ENCODE measurements at places on chromosomes 7 and 10.

GRCh38 chr7:5701085-5701914 lies 80.2 kb downstream of the RNF216 start:
- no peak for DNase-seq

GRCh38 chr7:24129597-24129996 lies 154.4 kb upstream of the NPY start:
- DNase-seq, result peak; percentile 1

DNA sequence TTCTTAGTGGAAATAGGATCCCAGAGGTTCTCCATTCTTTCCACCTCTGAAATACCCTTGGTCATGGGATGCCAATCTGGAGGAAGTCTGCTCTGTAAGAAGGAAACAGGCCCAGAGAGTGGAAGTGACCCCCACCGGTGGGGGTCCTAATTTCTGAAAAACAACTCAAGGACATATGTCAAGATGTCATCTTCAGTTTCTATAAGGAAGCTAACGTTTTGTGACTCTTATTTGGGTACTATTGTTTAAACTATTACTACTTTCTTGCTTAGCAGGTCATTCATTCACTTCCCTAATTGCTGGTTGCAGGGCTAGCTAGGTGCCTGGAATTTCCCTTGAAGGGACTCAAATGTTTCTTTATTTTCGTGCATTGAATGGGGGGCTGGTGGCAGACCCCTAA lies 1.9 kb upstream of the ZNF775 start:
- DNase-seq, result no peak

GRCh38 chr10:119853574-119853973 lies 19.1 kb downstream of the MCMBP start:
- DNase-seq, result no peak

- DNase-seq, result no peak
Observed at GRCh38 chr10:133415752-133416151, 8.7 kb downstream of the SPRN start.
